IMR-90 (cell line): ENCODE measurements at places on chromosomes 2 and 18. TPM values are rescaled to one million over a fixed set of nuclear protein-coding genes. Genes with fewer than 3 reads are reported as not detected.
A peak's percentile ranks its signal among the peaks of the same experiment; 100 is the strongest.

The PTPN18 gene
- 7.2 and 9.7 TPM in 2 replicates for total RNA-seq

The GKN2 gene
- total RNA-seq, result not detected in 2 replicates

DNA sequence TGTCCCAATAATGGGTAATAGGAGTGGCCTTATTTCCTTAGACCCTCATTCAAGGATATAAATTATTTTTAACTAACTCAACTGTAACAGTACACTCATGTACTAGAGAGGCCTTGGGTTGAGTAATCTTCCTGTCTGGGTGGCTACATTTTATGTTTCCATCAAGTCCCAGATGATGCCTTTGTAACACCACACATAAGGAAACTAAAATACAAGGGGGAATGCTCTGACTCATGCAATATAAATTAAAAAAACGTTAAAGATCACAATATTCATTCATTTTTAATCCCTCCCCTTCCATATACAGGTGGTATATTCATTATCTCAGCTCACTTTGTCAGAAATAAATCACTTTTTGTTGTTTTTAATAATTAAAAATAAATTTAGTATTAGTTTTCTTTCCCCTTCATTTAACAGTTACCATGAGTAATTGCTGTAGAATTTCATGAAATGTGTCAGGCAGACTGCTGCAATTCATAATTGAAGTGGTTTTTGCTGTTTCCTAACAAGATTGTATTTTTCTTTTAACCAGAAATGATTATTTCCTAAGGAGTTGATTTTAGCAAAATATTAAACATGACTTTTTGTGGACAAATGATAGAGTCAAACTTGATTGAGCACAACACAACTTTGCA is 1403.6 kb downstream of the SUCLG1 start:
- DNase-seq, result peak; percentile 86

The RUFY4 gene
- not detected in 2 replicates for total RNA-seq

DNA sequence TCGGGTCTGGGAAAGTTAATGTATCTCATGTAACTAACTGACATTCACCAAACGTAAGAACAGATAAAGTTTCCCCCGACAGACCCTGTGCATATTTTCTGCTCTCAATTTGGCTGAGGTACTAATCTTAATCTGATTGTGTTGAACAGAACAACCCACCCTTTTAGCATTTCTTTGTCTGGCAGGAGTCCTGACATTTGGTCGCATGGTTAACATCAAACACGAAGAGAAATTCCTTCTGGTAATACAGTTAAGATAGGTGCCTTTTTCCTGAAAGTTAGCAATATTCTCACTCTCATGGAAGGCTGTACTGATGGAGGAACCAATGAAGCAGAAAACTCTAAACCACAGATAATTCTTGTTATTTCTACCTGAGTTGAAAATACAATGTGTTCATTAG is 520.8 kb downstream of the PARD3B start:
- DNase-seq, result no peak

- DNase-seq, result peak; percentile 41
Measured at GRCh38 chr2:39625193-39625926, 40.4 kb upstream of the TMEM178A start.

GRCh38 chr2:86072271-86072858 is 33.3 kb downstream of the POLR1A start:
- DNase-seq, result no peak

GRCh38 chr2:207258263-207258991 is 92.7 kb upstream of the KLF7 start:
- peak; percentile 100 for DNase-seq

The LYPD6B gene
- under 0.01 TPM in 1 of 2 replicates, not detected in the other for total RNA-seq

DNA sequence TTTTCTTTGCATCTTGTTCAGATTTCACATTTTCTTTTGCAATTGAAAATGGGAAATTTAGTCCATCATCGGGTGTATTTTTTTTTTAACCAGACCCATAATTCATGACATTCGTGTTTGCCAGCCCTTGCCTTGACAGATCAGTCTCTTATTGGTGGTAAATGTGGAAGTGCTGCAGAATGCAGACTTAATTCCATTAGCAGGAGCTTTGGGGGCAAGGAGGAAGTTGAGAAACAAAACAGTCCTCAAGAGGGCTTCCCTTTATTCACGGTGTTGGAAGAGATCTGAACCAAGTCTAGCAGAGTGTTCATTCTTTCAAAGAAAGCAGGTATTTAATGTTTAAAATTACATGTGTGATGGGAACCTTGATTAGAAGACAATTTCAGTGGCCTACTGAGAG is 16.6 kb upstream of the RPE start:
- no peak for DNase-seq

The GPR75 gene
- total RNA-seq, result 1.4 and 1.7 TPM in 2 replicates

- no peak for DNase-seq
Measured at GRCh38 chr18:77905011-77905410, 655.4 kb downstream of the GALR1 start.

DNA sequence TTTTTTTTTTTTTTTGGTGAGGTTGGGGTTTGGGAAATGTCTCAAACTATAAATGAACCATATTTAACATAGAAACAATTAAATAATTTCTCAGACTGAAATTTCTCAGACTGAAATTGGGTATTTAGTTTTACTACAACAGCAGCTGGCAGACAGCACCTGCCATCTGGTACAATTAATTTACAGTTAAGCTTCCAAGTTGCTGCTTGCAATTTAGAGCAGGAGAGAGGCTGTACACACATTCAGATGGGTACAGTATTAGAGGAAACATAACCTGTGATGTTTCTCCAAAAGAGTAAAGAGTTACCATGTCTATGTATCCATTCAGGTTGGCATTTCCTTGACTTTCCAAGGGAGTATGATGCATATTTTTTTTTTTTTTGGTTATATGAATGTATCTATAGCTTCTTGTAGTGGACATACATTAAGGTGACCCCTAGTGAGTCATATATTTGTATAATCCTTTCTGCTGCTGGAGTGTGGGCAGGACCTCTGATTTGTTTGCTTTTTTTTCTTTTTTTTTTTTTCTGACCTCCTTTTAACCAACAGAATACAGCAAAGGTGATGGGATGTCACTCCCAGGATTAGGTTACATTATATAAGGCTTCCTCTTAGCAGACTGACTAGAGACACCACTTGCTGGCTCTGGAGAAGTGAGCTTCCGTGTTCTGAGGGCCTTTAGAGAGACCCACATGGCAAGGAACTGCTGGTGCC is 201.7 kb downstream of the PTH2R start:
- DNase-seq, result no peak

GRCh38 chr2:8574196-8575037 is 107.4 kb upstream of the ID2 start:
- DNase-seq, result peak; percentile 49

DNA sequence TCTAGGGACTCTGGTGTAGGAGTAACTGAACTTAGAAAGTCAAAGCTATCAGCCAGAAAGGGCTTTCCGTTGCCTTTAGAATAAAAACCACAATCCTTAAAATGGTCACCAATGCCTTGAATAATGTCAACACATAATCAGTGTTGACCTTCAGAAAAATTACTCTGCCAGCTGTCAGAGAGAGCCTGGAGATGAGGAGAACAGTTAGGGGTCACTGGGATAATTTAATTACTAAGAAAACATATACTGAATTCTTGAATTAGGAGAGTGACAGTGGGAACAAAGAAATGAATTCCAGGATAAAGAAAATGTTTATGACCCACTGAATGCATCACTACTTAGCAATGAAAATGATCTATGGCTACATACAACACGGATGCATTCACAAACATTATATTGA is 23.4 kb upstream of the UGP2 start:
- DNase-seq, result no peak

The AQP12B gene
- not detected in 2 replicates for total RNA-seq

DNA sequence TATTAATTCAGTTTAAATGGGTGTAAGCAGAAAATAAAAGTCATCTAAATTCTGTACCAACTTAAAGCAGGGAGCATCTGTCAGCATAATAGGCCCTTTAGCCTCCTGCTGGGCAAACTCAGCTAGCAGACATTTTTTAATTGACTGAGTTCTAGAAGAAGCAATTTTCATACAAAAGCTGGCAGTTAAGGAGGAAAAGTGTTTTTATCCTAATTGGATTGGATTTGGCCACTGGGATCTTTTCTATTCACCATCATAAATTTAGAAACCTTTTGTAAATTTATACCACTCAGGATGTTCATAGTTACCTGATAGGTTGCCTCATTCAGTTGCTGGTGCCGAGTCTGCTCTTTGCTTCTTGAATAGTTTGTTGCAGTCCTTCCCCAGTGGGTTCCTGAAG is 262.7 kb upstream of the FSIP2 start:
- no peak for DNase-seq

- no peak for DNase-seq
Measured at GRCh38 chr2:55073000-55073983, 23.0 kb upstream of the RTN4 start.

The PPP1R1C gene
- total RNA-seq, result 0.28 and 0.36 TPM in 2 replicates

DNA sequence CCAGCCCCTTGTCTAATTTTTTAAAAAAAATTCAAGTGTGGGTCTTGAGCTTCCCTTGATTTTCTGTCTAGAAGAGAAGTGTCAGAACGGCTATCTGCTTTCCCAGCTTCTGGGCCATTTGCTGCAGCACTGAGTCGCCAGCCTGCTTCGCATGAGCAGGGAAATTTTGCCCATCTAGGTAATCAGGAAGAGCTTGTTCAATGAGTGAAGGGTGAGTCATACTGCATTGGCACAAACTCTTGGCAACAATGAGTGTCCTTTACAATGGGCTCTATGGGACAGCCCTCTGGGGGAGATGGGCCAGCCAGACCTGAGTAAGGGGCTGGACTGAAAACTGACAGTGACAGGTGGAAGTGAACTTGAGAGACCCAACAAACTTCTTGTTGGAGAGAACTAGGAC is 2.4 kb upstream of the RNF144A start:
- DNase-seq, result peak; percentile 2

The HOXD8 gene
- total RNA-seq, result not detected in 2 replicates

The IL1RN gene
- not detected in 2 replicates for total RNA-seq

DNA sequence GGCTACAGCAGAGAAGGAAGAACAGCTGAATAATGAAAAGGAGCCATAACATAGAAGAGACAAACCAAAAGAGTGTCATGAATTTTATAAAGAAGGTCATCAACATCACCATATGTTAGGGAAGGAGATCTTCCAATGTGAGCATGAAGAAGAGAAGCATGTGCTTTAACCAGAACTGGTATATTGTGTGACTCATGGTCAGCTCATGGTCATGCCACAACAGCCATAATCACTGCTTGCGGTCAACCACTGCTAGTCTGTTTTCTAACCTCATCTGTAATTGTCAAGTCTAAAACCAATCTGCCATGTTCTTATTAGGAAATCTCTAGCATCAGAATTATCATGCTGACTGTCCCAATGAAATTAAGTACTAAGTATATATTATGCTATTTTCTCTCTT is 204.1 kb upstream of the VRK2 start:
- peak; percentile 17 for DNase-seq

DNA sequence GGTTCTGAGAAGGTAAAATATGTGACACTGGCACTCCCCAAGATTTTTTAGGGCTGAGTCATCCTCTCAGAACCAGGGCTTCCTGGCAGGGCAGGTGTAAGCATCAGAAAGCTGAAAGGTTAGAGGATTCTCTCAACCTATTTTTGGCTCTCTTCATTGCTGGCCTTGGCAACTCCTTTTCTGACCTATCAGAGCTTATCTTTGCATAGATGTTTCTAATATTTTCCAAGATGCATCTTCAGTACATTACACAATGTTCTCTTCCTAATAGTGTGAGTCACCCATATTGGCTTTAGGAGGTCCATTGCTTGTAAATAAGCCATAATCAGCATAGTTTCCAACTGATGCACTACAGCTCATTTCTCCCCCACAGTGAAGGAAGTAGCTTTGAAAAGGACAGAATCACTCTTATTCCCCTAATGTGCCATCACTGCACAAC is 2008.4 kb upstream of the PIK3C3 start:
- DNase-seq, result peak; percentile 76

DNA sequence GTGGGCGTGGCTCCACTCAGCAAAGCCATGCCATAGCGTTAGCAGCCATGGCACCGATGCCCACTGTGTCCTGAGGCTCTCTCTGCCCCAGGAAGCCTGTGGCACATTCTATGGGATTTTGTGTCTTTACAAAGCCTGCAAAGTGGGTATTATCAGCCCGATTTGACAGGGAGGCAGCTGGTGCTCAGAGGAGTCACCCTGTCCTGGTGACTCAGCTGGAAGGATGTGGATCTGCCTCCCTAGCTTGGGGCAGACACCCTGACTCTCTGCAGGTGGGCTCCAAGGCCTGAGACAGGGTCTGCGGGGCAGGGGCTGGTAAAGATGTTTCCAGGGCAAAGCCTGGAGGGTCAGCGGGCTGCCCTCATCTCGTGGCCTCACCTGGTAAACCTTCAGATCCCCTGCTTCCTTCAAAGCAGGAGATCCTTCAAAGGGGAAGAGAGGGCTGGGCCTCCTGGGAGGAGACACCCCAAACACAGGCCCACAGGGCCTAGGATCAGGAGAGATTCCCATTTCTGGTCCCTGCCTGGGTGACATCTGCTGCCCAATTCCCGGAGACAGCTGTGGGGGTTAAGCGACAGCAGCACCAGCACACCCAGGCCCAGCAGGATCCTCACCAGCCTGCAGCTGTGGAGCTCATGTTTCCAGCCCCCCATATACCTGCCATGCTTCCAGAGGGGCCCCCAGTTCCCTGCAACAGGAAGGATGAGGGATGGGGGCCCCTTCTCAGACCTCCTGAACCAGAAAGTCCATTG is 3.0 kb upstream of the ASB1 start:
- DNase-seq, result peak; percentile 53

GRCh38 chr18:77960791-77961410 is 711.3 kb downstream of the GALR1 start:
- DNase-seq, result no peak

DNA sequence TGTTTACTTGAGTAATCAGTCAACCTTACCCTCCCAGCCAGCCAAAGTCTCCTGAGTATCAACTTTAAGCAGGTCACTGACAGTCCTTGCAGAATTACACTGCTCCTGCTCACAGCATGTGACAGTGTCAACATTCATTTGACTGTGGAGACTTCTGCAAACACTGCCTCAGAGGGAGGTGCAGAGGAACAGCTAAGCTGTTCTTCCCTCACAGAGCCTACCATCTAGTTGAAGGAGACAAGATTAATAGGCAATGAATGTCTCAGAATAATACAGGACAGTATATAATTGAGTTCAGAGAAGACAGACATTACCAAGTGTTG is 11.9 kb downstream of the SLC14A2 start:
- DNase-seq, result no peak

GRCh38 chr2:149040451-149040850 is 2.0 kb downstream of the LYPD6B start:
- DNase-seq, result no peak

The PPIL3 gene
- total RNA-seq, result 35.1 and 49.2 TPM in 2 replicates

The ALS2 gene
- 37.8 and 42.3 TPM in 2 replicates for total RNA-seq

- DNase-seq, result no peak
Measured at GRCh38 chr18:79409313-79409712, 13.6 kb downstream of the NFATC1 start.

The FOXD4L1 gene
- total RNA-seq, result not detected in 2 replicates

The NPHP1 gene
- 1.8 and 2.8 TPM in 2 replicates for total RNA-seq

The ELOA2 gene
- total RNA-seq, result not detected in 2 replicates

The SLC5A7 gene
- total RNA-seq, result not detected in 2 replicates

DNA sequence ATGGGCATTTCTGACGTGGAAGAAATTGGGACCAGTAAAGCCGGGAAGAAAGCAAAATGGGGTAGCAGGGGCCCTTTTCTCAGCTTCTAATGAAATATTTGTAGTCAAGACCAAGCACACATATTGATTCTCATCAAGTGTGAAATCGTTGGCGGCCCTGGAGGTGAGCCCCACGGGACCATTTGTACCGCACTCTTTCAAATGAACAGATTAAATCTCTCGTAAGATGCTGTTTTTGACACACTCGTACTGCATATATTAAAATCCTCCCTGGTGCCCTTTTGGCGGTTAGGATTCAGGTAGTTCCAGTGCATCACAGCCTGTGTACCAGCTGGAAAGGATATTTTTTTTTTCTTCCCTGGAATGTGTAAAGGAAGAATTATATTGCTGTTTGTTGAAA is 9.9 kb upstream of the MYL1 start:
- no peak for DNase-seq

The HK2 gene
- 17.4 and 17.8 TPM in 2 replicates for total RNA-seq
